ENCODE measurements at places on chromosomes 4 and X. TPM values are rescaled to one million over a fixed set of nuclear protein-coding genes. Genes with fewer than 3 reads are reported as not detected.
A peak's percentile ranks its signal among the peaks of the same experiment; 100 is the strongest.

AREG gene
- 22.3 TPM for total RNA-seq

BBS12 gene
- total RNA-seq = 4.4 TPM

DNA sequence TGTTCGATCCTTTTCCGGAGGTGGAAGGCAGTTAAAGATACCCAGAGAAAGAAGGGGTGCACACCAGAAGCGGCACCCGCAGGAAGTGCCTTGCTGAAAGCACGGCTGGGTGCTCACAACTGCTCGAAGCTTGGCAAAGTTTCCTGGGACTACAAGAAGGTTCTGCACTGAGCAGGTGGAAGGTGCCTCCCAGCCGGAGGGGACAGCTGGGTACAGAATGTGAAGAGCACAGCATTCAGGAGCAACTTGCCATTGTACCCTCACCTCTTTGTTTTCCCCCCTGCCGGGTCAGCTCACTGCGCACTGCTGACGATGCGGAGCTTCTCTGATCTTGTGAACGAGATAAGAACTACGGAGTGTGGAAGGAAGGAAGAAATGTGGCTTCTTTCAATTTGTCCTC, 289.2 kb downstream of the FBXW7 start:
- no peaks in the 10 kb centered on the region for H3K27me3 ChIP-seq
- no peaks in the 10 kb centered on the region for H3K4me1 ChIP-seq
- no peak overlapping the region for H3K4me3 ChIP-seq
- no peak overlapping the region for H3K27ac ChIP-seq
- no peaks in the 10 kb centered on the region for H3K36me3 ChIP-seq

DNA sequence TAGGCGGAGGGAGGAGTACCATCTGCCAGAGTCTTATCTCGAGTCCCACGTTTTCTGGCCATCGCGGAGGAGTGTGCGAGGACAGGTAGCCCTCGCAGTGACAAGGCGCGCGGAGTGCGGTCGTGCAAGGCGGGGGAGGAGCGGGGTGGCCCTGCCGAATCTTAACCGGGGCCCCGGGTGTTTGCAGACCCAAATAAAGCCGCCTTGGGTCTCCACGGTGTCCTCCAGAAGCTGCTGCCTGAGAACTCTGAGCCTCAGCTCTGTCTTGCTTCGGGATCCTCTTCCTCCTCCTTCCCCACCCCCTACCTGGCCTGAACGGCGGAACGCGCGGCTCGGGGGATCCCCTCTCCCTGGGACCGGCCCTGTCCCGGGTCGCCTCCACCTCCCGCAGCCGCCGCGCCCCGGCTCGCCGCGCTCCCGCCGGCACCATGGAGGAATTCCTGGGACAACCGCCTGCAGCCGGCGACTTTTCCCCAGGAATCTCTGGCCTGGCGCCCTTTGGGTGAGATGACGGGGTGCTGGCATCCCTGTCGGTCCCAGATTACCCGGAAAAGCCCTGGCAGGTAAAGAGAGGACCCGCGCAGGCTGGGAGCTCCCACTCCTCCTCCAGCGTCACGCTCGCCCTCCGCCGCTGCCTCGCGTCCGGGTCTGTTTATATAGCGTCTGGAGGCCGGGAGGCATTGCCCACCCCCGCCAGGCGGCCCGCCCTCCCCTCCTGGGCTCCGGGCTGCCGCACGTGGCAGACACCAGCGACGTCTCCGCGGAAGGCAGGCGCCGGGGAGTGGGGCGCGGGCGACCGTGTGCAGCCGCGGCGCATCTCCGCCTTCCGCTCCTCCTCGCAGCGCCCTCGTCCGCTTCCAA, at the start of gene GALNTL6:
Gene GALNTL6, plus strand, starts transcription at position 740 of the 861 bp plus-strand sequence.
- peak within 1 kb of the TSS; percentile 36 for H3K4me3 ChIP-seq
- DNase-seq = peak; percentile 63
- no peaks in the 10 kb centered on the region for H3K36me3 ChIP-seq
- no peak within 1 kb of the TSS for H3K27ac ChIP-seq

GRCh38 chr4:147136310-147136709, 190.6 kb upstream of the TTC29 start:
- H3K4me3 ChIP-seq = no peak overlapping the region
- DNase-seq = peak; percentile 82
- H3K4me1 ChIP-seq = no peaks in the 10 kb centered on the region
- no peaks in the 10 kb centered on the region for H3K27me3 ChIP-seq
- no peak overlapping the region for H3K27ac ChIP-seq

GRCh38 chr4:88613417-88613875, 21.2 kb downstream of the HERC3 start:
- H3K4me1 ChIP-seq = peaks cover 48% of the 10 kb centered on the region
- no peaks in the 10 kb centered on the region for H3K27me3 ChIP-seq
- no peak for DNase-seq
- H3K27ac ChIP-seq = peak overlapping the region; percentile 71
- H3K4me3 ChIP-seq = no peak overlapping the region

ASB9 gene
- 9.0 TPM for total RNA-seq

DNA sequence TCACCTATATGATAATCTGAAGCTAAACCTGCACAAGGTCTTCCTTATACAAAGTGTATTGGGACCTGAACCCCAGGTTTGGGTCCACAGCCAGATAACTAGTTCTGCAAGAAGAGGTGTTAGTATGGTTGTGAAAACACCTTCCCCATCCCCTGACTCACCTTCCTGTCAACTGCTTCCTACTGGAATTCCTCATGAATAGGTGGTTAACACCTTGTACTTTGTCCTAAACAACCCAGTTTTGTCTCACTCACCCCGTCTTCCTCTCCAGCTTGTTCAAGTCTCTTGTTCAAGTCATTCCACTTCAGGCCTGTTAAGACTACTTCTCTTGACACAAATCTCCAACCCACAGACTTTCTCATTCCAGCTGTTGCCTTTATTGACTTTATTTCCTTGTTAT, 45.5 kb downstream of the CCNG2 start:
- DNase-seq = no peak
- H3K27ac ChIP-seq = no peak overlapping the region
- no peaks in the 10 kb centered on the region for H3K27me3 ChIP-seq
- H3K4me3 ChIP-seq = no peak overlapping the region

- no peaks in the 10 kb centered on the region for H3K4me1 ChIP-seq
- no peaks in the 10 kb centered on the region for H3K36me3 ChIP-seq
- no peak overlapping the region for H3K4me3 ChIP-seq
- no peak for DNase-seq
Observed at GRCh38 chr4:164508097-164508496, 245.8 kb upstream of the SMIM31 start.

SASH3 gene
- total RNA-seq = 3.1 TPM

FGF13 gene
- not detected for total RNA-seq

GRCh38 chrX:130351567-130351966, 11.8 kb downstream of the SLC25A14 start:
- no peaks in the 10 kb centered on the region for H3K4me1 ChIP-seq
- no peaks in the 10 kb centered on the region for H3K27me3 ChIP-seq
- no peak overlapping the region for H3K27ac ChIP-seq
- H3K36me3 ChIP-seq = peaks cover 16% of the 10 kb centered on the region
- no peak overlapping the region for H3K4me3 ChIP-seq

DNA sequence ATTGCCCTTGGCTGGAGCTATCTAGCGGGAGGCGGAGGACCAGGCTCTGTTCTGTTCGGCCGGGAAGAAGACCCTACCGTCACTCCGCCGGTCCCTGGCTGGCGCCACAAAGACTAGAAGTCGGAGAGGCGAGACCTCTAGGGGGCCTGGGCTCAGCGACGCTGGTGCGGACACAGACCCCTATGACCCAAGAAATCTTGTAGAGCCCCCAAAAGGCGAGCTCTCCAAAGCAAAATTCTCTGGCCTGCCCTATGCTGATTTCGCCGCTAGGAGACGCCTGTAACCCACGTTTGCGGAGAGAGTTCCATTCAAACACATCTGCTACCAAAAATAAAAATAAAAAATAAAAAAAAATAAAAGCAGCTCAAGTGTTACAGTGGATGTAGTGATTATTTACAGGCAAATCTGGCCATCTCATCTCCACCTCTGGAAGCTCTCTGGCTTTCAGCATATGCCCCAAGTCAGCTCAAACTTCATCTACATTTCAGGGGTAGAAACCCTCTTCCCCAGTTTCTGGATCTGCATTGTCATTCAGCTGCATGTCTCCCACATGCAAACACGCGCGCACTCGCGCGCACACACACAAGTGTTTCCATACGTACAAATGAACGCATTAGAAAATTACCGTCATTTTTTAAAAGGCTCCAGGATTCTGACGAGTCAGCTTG, 2.4 kb upstream of the PCDH10 start:
- H3K4me3 ChIP-seq = peak overlapping the region; percentile 50
- peaks cover 75% of the 10 kb centered on the region for H3K27me3 ChIP-seq
- H3K36me3 ChIP-seq = no peaks in the 10 kb centered on the region
- H3K4me1 ChIP-seq = peaks cover 59% of the 10 kb centered on the region
- no peak overlapping the region for H3K27ac ChIP-seq

POU3F4 gene
- not detected for total RNA-seq

GABRB1 gene
- total RNA-seq = not detected

HSD17B10 gene
- 36.2 TPM for total RNA-seq

GRCh38 chrX:31251336-31251735, 179.5 kb upstream of the FTHL17 start:
- no peak for DNase-seq
- no peaks in the 10 kb centered on the region for H3K36me3 ChIP-seq
- H3K27ac ChIP-seq = no peak overlapping the region
- no peak overlapping the region for H3K4me3 ChIP-seq
- no peaks in the 10 kb centered on the region for H3K4me1 ChIP-seq
- H3K27me3 ChIP-seq = no peaks in the 10 kb centered on the region

ADGRL3 gene
- 1.3 TPM for total RNA-seq

- H3K27ac ChIP-seq = no peak overlapping the region
- no peak overlapping the region for H3K4me3 ChIP-seq
- no peak for DNase-seq
- no peaks in the 10 kb centered on the region for H3K36me3 ChIP-seq
- H3K27me3 ChIP-seq = no peaks in the 10 kb centered on the region
Observed at GRCh38 chr4:114132830-114133229, 153.4 kb upstream of the ARSJ start.

DNA sequence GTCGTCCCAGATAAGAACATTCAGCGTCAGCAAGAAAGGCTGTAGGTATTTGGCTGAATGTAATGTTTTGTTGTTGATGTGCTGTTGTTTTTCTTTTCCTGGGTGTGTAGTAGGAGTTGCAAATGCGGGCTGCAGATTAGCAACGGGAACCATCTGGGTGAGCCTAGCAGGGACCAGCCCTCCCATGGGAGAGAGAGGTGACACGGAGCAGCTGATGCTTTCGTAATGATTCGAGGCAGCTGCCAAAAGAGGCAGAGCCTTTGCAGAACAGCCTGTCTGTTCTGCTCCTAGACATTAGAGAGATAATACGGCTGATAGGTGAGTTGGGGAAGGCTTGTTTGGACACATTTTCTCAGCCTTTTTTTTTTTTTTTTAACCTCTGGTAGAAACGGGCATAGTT, 25.3 kb downstream of the ARSF start:
- no peak overlapping the region for H3K27ac ChIP-seq
- peak; percentile 33 for DNase-seq
- no peaks in the 10 kb centered on the region for H3K27me3 ChIP-seq
- no peaks in the 10 kb centered on the region for H3K4me1 ChIP-seq
- no peak overlapping the region for H3K4me3 ChIP-seq

DNA sequence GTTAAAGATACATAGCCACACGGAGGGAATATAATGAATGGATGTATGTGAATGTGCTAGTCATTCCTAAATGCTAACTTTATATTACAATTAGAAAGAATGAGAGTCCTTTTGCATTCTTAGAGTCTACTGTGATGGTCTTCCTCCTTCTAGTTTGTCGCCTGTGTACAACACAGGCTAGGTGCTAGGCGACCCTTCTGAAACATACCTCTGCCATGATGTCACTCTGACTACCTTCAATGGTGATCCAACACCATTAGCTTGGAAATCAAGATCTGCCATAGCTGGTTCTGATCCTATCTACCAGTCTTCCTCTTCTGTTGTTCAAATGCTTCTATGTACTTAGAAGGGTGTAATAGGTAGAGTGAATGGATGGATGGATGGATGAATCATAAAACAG, 151.2 kb downstream of the MGST2 start:
- H3K36me3 ChIP-seq = no peaks in the 10 kb centered on the region
- H3K4me1 ChIP-seq = peaks cover 17% of the 10 kb centered on the region
- DNase-seq = no peak
- H3K27me3 ChIP-seq = no peaks in the 10 kb centered on the region
- H3K4me3 ChIP-seq = no peak overlapping the region
- H3K27ac ChIP-seq = peak overlapping the region; percentile 67

DNA sequence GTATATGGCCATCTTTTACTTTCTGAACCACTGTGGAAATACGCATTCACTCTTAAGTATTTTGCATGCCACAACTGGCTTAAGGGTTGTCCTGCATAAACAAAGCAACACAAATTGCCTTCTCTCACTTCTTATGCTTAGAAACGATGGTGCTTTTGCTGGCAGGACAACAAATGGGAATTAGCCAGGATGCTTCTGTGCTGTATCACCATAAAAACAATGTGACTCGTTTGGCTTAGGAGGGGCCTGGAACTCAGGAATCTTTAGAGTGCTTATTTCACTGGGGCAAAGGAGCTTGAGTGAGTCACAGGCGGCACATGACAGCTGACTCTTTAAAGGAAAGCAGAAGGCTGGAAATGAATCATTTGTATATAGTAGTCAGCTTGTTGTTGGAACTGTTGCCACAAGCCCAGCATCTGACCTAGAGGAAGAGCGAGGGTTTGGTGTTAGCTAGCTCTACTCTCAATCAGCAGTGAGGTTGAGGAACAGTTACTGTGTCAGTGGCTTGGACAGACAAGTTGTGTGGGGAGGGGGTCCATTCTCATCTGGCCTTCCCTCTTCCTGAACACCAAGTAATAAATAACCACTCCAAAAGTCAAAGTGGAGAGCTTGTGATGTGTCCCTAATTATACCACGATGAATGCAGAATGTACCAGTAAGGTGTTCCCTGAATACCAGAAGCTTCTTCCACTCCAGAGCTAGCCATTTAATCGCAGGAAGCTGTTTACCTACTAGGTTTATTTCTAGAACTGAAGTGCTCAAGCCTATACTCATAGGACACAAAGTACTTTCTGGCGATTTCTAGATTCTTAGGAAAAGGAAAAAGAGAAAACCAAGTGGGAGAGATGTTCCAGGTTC, 293.1 kb downstream of the CAMK2D start:
- peak overlapping the region; percentile 85 for H3K27ac ChIP-seq
- peaks cover 14% of the 10 kb centered on the region for H3K36me3 ChIP-seq
- H3K27me3 ChIP-seq = no peaks in the 10 kb centered on the region

DNA sequence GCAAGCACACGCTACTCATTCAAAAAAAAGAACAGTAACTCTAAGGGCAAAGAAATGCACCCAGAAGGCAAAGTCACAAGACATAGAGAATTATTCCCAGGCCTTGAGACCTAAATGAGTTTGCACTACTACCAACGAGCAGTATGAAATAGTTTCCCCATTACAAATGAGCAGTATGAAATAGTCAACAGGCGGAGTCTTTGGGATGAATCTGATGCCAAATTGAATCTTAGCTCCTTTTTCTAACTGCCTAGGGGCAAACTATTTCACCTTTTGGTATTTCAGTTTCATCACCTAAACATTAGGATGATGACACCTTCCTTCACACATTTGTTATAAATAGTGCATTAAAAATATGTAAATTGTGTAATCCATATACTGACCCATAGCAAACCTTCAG, 213.0 kb upstream of the FAT4 start:
- H3K27me3 ChIP-seq = no peaks in the 10 kb centered on the region
- H3K36me3 ChIP-seq = no peaks in the 10 kb centered on the region
- no peak overlapping the region for H3K27ac ChIP-seq

MEPE gene
- not detected for total RNA-seq
